ENCODE measurements at places on chromosomes 16 and 17. TPM values are rescaled to one million over a fixed set of nuclear protein-coding genes. Genes with fewer than 3 reads are reported as not detected.

- DNase-seq, result no peak
Observed at GRCh38 chr17:34242587-34243363, 12.3 kb upstream of the CCL2 start.

GRCh38 chr17:7427549-7427948 is 1.1 kb upstream of the SPEM3 start:
- no peak for DNase-seq

- DNase-seq, result no peak
Observed at GRCh38 chr17:65183736-65184135, 46.6 kb downstream of the RGS9 start.

DNA sequence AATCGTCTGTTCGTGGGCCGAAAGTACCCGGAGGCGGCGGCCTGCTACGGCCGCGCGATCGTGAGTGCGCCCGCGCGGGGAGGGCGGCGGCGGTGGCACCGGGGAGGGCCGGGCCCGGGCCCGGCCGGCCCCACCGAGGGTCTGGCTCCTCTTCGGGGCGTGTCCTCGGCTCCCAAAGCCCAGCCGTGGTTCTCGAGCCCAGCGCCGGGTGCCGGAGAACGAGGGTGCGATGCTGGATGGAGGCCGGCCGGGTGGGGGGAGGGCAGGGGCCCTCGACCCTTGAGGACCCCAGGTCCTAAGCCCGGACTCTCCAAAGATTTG is 375 bp downstream of the STUB1 start:
- DNase-seq, result no peak

The HAS3 gene
- total RNA-seq, result 0.11 TPM

- no peak for DNase-seq
Observed at GRCh38 chr16:10100829-10101228, 81.4 kb downstream of the GRIN2A start.

GRCh38 chr17:81518113-81518784 is 5.7 kb upstream of the ACTG1 start:
- no peak for DNase-seq

The C16orf92 gene
- not detected for total RNA-seq

DNA sequence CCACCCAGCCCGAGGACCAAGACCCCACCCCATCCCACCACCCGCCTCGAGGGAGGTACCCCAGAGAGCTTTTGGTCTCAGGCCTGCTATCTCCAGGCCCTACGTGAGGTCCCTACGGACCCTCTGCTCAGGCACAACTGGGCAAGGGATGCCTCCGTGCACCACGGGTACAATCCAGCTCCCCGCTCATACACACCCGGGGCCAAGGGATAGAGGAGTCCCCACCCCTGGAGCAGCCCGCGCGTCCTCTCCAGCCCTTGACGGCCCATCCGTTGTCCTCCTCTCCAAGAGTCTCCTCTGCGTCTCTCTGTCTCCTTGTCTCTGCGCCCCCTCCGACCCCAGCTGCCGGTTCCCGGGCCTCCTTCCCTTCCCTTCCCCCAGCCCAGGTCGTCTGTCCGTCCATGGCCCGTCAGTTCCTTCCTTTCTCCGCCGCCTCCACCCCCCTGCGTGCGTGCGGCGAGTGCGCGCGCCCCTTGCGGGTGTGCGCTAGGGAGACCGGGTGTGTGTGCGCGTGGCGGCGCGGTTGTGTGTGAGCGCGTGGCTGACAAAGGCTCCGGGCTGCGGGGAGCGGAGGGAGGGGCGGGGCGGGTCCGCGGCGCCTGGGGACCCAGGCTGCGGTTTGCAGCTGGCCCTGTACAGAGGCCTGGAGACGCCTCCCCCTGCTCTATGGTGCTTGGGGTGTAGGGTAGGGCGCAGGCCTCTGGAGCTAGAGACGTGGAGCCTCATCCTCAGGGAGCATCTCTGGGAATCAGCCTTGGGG is 930 bp downstream of the SPNS2 start:
- peak; percentile 46 for DNase-seq

- no peak for DNase-seq
Observed at GRCh38 chr17:60750640-60751039, 73.0 kb downstream of the BCAS3 start.

GRCh38 chr16:72819345-72819744 is 228.6 kb downstream of the ZFHX3 start:
- no peak for DNase-seq

The CCL17 gene
- total RNA-seq, result 2.1 TPM

DNA sequence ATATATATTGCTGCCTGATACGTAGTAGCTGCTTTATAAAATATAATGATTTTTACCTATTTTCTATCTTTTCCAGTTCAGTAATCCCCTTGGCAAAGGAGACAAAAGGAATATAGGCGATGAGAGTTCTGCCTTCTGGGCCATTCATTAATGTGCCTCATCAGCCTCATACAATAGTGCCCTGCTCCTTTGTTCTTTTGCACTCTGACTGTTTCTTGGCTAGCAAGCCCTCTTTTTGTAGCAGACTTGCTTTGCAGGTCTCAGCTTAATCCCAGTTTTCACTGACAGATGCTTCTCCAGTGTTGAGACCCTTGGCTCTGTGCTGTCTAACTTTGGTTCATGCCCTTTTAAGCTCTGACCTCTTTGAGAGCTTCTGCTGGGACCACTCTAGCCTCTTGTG is 10.4 kb downstream of the HSD17B2 start:
- DNase-seq, result no peak

DNA sequence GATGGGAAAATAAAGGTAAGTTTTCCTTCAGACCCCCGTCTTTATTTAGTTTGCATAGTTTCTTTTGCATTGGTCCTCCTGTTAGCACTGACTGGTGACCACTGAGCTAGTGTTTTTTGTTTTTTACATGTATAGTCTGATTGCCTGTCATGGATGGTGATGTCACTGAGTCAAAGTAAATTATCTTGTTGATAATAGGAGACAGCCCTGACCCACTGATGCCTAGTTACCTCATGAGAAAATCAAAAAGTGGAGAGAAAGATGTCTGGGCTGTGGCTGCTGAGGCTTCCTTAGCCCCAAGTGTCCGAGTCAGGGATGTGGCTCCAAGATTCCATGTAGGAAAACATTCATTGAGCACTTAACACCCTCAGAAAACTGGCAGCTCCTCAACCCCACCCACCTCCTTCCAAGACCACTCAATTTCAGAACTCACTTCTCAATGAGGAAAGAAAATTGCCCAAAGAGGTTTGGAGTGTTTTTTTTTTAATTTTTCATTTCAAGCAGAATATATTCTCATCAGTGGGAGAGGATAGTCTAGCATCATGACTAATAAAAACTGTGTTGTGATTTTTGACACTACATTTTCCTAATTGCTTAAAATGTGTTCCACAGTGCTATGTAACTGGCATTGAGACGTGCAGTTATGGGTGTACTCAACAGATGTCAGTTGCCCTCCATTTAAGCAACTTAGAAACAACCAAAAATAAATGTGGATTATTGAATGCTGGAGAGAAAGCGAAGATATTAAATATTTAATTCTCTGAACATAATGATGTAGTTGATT is 38.7 kb upstream of the NUDT7 start:
- no peak for DNase-seq

DNA sequence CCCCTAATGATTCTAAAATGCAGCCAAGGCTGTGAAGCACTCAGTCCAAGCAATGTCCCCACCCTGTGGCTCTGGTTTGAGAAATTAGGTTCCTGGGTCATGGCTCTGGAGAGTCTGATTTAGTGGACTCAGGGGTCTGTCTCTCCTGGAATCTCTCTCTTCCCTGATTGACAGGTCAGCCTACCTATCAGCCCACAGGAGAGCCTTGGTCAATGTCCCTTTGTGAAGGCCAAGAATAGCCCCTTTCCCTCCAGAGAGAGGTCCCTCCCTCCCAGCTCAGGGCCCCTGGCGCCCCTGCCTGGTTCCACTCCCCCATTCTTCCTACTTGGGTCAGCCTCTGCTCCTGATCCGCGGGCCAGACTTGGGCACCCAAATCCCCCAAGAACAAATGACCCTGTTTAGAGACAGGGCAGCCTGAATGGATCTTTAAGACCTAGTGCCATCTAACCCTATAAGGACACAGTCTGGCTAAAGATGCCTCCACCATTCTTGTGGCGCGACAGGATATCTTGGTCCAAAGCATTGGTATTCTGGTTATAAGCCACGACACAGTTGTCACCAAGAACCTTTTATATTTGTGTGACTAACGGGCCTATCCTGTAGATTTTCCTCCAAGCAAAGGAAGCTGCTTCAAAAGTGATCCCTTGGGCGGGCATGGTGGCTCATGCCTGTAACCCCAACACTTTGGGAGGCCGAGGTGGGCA is 38.3 kb upstream of the PRSS54 start:
- DNase-seq, result no peak

The MMP2 gene
- total RNA-seq, result not detected

The KRT28 gene
- total RNA-seq, result not detected

DNA sequence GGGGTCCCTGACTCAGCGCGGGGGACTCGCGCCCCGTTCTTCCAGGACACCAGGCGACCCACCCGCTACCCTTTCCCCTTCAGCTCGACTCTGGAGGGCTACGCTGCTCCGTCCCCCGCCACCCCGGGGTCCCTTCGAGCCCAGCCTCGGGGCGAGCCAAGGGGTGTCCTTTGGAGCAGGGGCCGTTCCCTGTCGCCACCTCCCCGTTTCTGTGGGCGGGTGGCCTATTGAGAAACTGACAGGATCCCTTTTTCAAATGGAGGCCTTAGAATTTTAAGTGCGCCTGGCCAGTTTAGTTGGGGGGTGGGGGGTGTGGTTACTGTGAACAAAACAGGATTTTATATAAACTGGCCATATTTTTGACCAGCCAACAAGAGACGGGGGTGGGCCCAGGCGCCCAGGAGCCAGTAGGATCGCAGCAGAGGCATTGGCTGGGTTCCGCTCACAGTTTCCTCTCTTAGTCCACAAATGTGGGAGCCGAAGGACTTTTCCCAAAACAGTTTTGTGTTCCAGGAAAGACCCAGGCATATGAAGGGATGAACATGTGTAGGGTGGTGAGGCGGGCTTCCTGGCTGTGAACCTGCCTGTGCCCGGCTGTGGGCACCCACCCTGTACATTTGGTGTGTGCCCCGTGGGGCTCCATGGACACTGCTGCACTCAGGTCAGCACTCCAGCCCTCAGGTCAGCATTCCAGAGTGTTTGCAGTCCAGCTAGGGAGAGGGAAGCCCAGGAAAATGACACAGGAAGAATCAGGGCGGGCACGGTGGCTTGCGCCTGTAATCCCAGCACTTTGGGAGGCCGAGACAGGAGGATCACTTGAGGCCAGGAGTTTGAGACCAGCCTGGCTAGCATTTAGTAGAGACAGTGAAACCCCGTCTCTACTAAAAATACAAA is 722 bp upstream of the TIMP2 start:
- peak; percentile 22 for DNase-seq

DNA sequence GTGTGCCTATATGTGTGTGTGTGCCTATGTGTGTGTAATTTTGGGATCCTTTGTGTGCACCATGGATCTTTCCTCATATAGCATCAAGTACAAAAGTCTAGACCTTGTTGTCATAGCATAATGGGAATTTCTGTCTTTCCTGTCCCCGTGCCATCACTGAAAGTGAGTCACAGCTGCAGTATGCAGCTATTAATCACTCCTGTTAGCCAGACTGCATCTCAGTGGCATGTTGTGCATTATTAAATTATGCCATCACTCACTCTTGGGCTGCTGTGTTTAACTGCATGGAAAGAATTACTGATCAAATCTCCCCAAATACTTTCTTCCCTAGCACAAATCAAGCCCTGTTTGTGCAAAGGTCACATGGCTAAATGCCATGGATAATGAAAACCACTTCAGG is 92.4 kb downstream of the CBLN1 start:
- DNase-seq, result no peak

- peak; percentile 51 for DNase-seq
Observed at GRCh38 chr16:2816751-2817339, at the start of gene PRSS21. Gene PRSS21, plus strand, starts transcription at chr16:2817237. Its CDS starts 32 bp downstream, at chr16:2817269.

The SRCIN1 gene
- total RNA-seq, result 0.74 TPM

The FBXW10B gene
- 0.36 TPM for total RNA-seq

DNA sequence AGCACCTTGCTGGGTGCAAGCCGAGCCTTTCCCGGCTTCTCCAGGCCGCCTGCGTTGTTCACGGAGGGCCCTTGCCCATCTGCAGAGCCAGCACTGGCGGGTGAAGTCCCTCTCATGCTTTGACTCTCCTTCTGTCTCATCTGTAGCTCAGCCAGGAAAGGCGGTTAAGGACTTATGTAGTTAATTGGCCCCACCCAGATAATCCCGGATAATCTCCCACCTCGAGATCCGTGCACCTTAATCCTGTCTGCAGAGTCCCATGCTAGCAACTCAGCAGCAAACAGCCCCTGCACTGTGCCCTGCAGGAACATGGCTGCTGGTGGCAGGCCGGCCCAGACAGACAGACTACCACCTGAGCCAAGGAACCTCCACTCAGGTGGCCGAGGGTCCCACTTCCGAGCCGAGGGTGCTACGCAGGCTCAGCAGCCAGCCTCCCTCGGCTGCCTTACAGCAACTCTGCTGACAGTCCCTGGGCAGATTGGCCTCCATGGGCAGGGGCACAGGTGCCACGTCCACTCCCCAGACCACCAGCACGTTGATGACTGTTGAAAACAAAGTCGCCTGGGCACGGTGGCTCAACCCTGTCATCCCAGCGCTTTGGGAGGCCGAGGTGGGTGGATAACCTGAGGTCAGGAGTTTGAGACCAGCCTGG is 16.9 kb downstream of the RAB40C start:
- no peak for DNase-seq

The NUDT16L1 gene
- 22.3 TPM for total RNA-seq

GRCh38 chr16:89422527-89422904 is 67.8 kb downstream of the ANKRD11 start:
- DNase-seq, result peak; percentile 65

- DNase-seq, result no peak
Observed at GRCh38 chr17:8953156-8953885, 12.2 kb downstream of the PIK3R5 start.

GRCh38 chr16:84175350-84176081 is 11.3 kb downstream of the TAF1C start:
- DNase-seq, result peak; percentile 83

- DNase-seq, result no peak
Observed at GRCh38 chr16:79713609-79714309, 113.2 kb upstream of the MAF start.

DNA sequence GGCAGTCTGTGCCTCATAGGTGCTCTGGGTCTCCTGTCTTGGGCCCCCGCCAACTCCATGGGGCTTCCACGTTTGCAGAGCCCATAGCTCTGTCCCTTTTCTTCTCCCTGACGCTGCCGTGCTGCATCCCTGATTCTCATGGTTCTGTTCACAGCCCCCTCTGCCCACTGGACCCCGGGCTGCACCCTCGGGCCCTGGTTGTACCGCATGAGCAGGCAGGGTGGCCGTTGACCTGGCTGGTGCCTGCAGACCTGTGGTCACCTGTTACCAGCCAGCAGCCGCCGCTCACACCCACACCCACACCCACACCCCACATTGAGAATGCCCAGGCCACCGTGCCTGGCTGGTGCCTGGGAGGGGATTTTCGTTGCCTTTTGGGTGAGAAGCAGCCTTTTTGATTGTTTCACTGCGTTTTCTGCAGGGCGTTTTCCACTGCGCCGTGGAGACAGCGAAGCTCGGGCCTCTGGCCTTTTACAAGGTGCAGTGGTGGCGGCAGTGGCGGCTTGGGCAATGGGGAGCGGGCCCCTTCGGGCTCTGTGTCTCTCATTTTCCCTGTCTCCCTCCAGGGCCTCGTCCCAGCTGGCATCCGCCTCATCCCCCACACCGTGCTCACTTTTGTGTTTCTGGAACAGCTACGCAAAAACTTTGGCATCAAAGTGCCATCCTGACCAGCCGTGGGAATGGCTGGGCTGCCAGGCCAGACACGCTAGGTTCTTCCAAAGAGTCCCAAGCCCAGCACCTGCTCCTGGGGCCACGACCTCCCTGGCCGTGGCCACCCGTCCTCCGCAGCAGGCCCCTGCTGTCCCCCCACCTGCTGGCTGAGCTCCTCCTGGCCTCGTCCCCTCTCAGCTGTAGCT is 7.6 kb downstream of the SLC25A10 start:
- DNase-seq, result no peak

Measured in activated CD8-positive, alpha-beta T cell treated with anti-CD3 and anti-CD28 coated beads for 36 hours (primary cell).